T-helper 22 cell (primary cell): ENCODE measurements at places on chromosomes 13 and 19.

DNA sequence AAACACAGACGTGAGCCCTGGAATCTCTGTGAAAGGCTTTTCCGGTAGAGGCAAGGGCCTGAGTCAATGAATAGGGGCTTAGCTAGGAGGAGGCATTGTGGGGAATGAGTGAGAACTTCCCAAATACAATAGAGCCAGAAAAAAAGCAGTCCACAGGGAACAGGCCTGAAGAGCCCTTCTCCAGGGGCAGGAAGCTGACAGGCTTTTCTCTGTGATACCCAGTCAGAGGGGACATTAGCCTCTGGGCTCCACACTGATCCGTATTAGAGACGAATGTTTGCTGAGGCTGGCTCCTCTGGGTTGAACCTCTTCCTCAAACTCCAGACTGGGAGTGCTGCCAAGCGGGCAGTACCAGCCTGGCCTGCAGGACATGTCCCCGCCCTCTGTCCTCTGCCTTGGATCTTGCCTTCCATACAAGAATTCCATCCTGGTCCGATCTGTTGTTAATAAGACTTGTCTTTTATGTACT lies 2.3 kb downstream of the DHRS12 start:
- DNase-seq = no peak

DNA sequence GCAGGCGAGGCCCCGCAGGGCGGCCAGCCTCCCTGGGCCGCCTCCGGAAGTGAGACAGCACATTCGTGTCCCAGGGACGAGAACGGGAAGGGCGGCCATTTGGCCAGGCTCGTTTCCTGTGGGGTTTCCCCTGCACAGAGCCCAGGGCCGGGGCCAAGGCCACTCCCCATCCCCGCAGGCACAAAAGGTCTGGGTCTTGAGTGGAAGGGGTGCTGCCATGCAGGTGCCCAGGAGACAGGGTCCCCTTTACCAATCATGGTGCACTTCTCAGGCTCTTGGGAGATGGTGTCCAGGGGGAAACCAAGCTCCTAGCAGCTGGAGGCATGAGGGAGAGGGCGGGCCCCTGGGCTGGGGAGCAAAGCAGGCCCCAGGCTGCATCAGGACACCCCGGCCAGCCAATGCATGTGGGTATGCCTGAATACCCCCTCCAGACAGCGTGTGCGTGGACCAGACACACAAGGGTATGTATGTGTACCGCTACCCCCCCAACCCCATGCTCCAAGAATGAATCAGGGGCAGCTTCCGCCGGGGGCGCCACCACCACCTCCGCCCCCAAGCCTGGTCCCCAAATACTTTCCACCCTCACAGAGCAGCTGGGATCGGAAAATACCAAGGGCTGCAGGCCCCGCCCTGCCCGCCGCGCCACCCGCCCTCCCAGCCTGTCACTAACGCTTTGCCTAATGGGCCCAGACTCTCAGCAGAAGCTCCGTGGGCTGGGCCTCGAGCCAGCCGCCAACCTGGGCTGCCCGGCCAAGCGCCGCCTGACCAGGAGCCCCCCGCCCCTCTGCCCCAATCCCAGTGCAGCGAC lies 37.6 kb upstream of the NANOS3 start:
- peak; percentile 80 for DNase-seq

DNA sequence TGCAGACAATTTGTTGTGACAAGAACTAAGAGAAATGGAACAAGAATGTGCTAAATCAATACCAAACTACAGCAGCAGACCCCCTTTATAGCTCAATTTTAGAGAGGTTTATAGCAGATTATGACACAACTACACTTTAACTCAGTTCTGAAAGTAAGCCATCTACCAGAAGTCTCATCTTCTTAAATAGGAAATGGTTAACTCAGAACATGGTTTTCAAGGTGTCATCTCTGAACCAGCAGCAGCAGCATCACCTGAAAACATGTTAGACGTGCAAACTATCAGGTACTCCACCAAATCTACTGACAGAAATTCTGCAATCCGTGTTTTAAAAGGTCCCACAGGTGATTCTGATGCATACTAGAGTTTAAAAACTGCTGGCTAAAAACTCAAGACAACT lies 6.8 kb downstream of the LHFPL6 start:
- DNase-seq = no peak

DNA sequence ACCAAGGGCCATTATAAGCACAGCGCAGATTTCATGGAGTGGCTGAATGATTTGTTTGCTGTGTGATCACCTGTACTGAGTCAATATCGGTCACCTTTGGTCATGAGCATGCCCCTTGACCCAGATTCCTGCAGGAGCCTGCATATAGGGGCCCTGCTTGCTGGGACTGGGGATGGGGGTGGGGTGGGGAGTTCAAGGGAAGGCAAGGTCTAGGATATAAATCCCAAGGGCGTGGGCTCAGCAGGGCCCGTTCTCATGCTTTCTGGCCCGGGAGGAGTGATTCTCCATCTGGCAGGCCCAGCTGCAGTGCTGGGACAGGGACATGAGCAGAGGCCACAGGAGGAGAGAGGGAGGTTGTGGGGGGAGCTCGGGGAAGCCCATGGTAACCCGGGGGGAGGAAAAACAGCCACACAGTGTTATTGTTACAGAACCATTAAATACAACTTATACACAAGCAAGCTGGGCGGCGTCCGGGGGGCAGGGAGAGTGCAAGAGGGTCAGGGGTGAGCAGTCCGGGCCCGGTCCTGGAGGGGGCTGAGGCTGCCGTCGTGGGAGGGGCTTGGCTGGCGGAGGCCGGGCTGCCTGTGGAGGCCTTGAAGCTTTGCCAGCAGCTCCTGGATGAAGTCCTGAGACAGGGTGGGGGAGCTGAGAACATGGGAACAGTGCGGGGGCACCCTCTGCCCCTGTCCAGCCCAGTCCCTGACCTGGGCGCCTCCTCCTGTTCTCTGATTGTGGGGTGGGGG lies 5.2 kb downstream of the PPP1R14A start:
- no peak for DNase-seq

- no peak for DNase-seq
Observed at GRCh38 chr13:34941436-34941834, 635 bp upstream of the NBEA start.

GRCh38 chr19:50646074-50646807 lies 3.0 kb upstream of the C19orf81 start:
- DNase-seq = no peak

GRCh38 chr13:100208626-100209025 lies 119.7 kb downstream of the PCCA start:
- no peak for DNase-seq

DNA sequence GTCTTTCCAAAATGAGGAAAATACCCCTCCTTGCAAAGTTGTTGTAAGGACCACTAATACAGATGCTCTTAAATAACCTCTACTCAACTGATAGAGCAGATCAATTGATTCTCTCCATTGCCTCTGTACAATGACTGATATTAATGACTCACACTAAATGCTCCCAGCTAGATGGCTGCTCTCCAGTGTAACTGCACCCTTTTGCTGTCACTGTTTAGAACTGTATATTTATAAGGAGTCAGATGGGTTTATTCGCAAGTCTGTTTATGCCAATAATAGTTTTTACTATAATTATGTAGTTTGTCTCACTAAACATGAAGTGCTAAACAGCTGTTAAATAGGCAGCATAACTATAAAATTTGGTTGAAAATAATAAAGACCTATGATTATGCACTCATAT lies 21.0 kb upstream of the N4BP2L1 start:
- DNase-seq = no peak

- DNase-seq = no peak
Observed at GRCh38 chr13:57673197-57673596, 41.7 kb downstream of the PCDH17 start.

- DNase-seq = no peak
Observed at GRCh38 chr13:28964803-28965202, 144.7 kb downstream of the MTUS2 start.

DNA sequence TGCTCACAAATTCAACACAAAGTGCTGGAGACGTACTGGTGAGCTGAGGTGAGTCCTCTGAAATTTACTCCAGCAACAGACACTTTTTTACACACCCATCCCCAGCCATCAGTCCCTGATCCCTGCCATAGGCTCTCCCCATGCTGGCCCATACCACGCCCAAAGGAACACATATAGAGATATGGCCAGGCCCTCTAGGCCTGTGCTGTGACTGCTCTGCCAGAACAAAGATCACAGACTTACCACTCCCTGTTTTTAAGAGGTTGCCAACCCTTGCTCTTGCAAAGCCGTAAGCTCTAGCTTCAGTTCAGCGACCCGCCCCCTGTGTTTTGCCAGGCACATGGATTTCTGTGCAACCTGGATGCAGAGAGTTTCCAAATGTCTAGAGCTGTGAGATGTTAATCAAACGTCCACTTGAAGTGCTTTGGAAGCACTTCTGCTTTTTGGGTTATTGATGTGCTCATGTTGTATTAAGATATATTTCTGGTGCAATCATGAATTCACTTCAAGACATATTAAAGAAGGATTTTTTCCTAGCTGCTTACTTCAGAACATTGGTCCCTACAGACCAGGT lies 59.7 kb downstream of the DLEU7 start:
- DNase-seq = no peak

- peak; percentile 19 for DNase-seq
Observed at GRCh38 chr13:102870677-102871415, 25.0 kb downstream of the ERCC5 start.

DNA sequence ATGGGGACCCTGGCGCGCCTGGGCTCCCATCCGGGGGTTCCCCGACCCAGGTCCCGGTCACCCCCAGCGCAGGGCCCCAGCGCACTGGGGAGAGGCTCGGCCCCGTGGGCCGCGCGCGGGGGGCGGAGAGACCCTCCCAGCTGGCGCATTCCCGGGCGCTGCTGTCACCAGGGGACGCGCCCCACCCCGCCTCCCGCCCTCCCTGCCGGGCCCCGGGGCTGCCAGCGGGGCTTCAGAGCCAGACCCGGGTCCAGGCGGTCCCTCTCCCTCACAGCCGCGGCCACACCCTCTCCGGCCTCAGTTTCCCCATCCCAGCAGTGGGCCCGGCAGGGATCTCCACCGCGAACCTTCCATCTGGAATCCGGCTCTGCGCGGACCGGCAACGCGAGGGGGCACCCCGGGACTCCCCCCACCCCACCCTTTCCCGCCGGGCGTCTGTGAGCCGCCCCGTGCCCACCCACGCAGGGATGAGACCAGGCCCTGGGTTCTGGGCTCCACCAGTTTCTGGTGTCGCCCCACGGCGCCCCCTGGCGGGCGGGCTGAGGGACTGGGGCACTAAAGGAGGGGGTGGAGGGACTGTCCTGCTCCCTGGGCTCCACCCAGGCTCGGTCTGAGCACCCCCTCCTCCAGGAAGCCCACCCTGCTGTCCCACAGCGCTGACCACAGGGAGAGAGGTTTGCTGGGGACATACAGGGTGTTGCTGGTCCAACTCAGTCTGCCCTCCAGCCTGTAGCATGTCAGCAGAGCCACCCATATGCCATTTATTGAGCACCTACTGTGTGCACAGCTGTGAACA lies 878 bp upstream of the ADAMTSL5 start:
- DNase-seq = peak; percentile 29

DNA sequence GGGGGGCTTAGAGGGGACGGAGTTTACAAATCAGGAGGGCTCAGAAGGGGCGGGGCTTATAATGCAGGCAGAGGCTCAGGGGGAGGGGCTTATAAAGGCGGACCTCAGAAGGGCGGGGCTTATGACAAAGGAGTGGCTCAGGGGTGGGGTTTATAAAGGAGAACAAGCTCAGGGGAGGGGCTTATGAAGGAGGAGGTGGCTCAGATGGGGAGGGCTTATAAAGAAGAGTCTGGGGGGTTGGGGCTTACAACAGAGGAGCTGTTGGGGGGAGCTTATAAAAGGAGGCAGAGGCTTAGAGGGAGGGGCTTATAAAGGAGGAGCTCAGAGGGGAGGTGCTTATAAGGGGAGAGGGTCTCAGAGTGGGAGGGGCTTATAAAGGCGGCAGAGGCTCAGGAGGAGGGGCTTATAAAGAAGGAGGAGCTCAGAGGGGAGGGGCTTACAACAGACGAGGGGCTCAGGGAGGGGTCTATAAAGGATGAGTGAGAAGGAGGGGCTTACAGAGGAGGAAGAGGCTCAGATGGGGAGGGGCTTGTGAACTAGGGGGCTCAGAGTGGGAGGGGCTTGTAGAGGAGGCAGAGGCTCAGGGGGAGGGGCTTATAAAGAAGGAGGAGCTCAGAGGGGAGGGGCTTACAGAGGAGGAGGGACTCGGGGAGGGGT lies 1.0 kb downstream of the SMIM24 start:
- no peak for DNase-seq

- DNase-seq = no peak
Observed at GRCh38 chr19:8238251-8238650, 29.1 kb downstream of the CERS4 start.

DNA sequence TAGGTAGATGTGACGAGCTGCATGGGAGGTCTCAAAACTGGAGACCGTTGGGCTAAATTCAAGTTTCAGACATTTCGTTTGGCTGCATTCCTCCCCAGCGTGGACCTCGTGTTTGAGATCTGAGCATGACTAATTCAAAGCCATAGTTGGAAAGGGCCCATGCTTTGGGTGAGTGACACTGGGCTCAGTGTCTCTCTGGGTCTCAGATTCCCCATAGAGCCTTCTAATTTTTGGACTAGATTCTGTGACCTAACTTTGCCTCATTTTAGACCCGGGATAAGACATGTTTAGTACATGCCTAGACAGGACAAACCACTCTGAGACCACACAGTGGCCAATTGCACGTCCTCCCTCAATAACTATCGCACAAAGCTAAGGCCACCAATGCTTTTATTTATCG lies 16.6 kb downstream of the CKM start:
- no peak for DNase-seq

GRCh38 chr19:10724573-10725071 lies 6.7 kb downstream of the DNM2 start:
- no peak for DNase-seq

DNA sequence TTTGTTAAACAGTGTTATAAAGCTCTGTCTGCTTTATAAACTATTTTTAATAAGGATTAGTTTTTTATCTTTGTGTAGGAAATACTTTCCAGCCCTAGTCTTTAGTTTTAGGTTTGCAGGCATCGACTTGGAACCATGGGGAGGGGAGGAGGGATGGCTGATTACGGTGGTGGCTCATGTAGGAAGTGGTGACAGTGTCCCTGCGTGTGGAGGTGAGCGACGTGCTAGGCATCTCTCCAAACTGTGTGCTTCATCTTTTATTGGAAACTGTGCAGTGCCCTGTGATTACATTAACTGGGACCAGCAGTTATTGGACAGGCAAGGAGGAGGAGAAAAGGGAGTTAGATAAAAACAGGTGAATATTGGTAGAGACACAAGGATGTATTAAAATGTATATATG lies 203.8 kb downstream of the ATP8A2 start:
- DNase-seq = no peak

- DNase-seq = no peak
Observed at GRCh38 chr19:32404213-32404932, 1.2 kb upstream of the DPY19L3 start.

GRCh38 chr19:46481223-46481848 lies 10.0 kb upstream of the PNMA8A start:
- no peak for DNase-seq

GRCh38 chr13:109567315-109567714 lies 219.1 kb downstream of the IRS2 start:
- DNase-seq = no peak

DNA sequence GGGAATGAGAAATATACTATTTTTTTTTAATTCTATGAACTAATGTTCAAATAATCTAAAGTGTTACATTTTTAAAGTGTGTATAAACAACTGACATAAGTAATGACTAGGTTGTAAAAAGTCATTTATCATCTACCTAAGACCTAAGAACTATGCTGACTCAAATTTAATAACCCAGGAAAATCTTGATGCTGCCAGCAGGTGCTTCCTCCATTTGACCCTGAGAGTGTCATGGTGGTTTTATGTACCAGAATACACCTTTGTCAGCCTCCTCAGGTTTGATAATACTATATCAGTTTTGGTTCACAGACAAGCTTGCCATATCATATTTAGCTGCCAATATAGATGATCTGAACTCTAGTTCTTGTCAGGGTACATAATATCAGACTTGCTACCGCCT lies 1151.2 kb downstream of the PCDH17 start:
- DNase-seq = no peak
